ENCODE measurements at places on chromosomes 2 and 18.

DNA sequence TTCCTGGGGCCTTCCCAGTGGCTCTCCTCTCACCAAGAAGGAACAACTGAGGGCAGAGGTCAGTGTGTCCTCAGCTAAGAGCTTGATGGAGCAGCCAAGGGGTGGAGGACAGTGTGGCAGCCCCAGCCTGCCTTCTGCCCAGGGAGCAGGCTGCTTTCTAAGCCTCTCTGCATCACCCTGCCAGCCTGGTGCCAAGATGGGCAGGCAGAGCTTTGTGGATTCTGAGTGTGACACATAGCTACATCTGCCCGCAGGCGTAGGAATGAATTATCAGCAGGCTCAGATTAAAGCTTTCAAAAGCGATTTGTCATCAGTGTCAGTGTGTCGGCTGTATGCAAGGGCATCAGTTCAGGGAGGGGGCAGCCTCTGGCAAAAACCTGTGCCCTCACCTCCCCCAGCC, 8.7 kb downstream of the MAL start:
- no peak overlapping the region for H3K27ac ChIP-seq
- H3K4me3 ChIP-seq, result no peak overlapping the region
- no peaks in the 10 kb centered on the region for H3K4me1 ChIP-seq
- H3K36me3 ChIP-seq, result no peaks in the 10 kb centered on the region

- H3K4me1 ChIP-seq, result no peaks in the 10 kb centered on the region
- H3K27ac ChIP-seq, result no peak overlapping the region
- H3K36me3 ChIP-seq, result no peaks in the 10 kb centered on the region
- H3K27me3 ChIP-seq, result no peaks in the 10 kb centered on the region
Observed at GRCh38 chr2:5561006-5561405, 131.2 kb upstream of the SOX11 start.

GRCh38 chr18:76419811-76420210, 75.2 kb downstream of the ZNF516 start:
- H3K4me3 ChIP-seq, result no peak overlapping the region
- no peaks in the 10 kb centered on the region for H3K36me3 ChIP-seq
- no peak overlapping the region for H3K27ac ChIP-seq
- no peaks in the 10 kb centered on the region for H3K4me1 ChIP-seq
- no peaks in the 10 kb centered on the region for H3K27me3 ChIP-seq

GRCh38 chr18:9539283-9539682, 64.0 kb downstream of the RALBP1 start:
- peaks cover 10% of the 10 kb centered on the region for H3K4me1 ChIP-seq
- no peak overlapping the region for H3K27ac ChIP-seq
- no peaks in the 10 kb centered on the region for H3K27me3 ChIP-seq
- H3K4me3 ChIP-seq, result no peak overlapping the region
- peaks cover 6% of the 10 kb centered on the region for H3K36me3 ChIP-seq

DNA sequence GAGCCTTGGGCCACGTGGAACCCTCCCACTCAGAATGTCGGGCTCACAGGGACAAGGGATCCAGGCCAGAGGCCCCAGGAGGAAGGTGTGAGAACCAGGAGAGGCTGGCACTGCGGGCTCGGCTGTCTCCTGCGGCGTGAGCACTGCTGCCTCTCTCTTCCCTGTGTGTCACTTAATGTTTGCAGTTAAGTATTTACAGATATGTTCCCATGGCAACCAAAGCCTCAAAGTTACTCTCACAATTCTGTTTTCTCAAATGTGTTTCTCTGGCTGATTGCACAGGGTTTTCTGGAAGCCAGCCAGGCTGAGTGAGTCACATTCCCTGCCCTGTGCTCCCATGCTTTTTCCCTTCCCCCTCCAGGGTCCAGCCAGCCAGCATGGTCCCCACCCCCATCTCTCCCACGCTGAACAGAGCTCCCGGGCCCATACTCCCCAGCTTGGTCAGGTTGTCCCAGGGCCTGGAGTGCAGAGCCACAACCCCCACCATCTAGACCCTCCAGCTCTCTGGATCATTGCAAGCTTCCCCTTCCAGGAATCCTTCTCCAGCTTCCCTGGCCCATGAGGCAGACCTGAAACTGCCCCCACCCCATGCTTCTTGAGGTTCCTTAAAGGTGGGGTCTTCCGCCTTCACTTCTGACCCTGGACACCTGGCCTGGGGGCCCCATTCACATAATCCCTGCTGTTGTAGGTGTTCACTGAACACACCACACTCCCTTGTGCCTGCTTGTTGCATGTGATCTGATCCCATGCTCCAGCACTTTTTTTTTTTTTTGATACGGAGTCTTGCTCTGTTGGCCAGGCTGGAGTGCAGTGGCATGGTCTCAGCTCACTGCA, 265.9 kb downstream of the CELF4 start:
- H3K4me3 ChIP-seq, result no peak overlapping the region
- H3K4me1 ChIP-seq, result no peaks in the 10 kb centered on the region
- H3K27ac ChIP-seq, result no peak overlapping the region
- DNase-seq, result no peak

DNA sequence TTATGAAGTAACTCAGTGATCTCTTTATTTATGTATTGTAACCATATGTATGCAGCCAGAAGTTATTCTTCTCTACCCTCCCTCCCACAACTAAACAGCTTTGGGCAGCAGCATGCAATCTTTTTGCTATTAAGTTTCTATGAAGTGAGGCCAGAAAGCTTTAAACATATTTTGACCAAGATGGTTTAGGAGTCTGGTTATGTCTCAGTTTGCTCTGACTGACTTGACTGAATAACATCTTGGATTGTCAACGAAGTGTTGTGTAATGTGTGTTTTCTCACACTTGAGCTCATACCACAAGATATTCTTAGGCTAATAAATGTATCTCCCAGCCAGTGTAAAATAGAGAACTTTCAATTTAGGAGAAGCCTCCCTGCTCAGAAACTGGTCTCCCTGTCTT, 104.3 kb downstream of the TTC27 start:
- H3K4me1 ChIP-seq, result no peaks in the 10 kb centered on the region
- H3K27ac ChIP-seq, result no peak overlapping the region
- no peaks in the 10 kb centered on the region for H3K36me3 ChIP-seq
- H3K4me3 ChIP-seq, result no peak overlapping the region
- H3K27me3 ChIP-seq, result no peaks in the 10 kb centered on the region
